ENCODE measurements at places on chromosomes 2 and 18. TPM values are rescaled to one million over a fixed set of nuclear protein-coding genes. Genes with fewer than 3 reads are reported as not detected.
A peak's percentile ranks its signal among the peaks of the same experiment; 100 is the strongest.

GRCh38 chr2:233082931-233083755 lies 23.0 kb downstream of the INPP5D start:
- H3K4me3 ChIP-seq: no peak overlapping the region
- no peak for DNase-seq
- H3K27ac ChIP-seq: no peak overlapping the region
- H3K4me1 ChIP-seq: no peaks in the 10 kb centered on the region
- H3K36me3 ChIP-seq: no peaks in the 10 kb centered on the region
- H3K27me3 ChIP-seq: no peaks in the 10 kb centered on the region

DNA sequence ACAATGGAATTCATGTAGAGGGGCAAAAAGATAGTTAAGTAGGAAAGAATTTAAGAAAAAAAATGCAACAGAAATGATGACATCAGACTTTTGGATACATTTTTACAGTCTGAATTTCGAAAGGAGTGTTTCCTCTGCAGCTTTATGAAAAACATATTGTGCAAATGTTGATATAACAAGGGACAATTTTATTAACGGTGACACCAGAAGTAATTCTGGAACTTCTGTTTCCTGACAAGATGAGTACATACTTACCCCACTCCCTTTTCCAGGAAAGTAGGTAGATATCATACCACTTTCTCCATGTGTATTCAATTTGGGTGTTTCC lies 369.6 kb downstream of the FBXO15 start:
- no peaks in the 10 kb centered on the region for H3K4me1 ChIP-seq
- no peaks in the 10 kb centered on the region for H3K27me3 ChIP-seq
- H3K36me3 ChIP-seq: no peaks in the 10 kb centered on the region
- DNase-seq: no peak
- no peak overlapping the region for H3K4me3 ChIP-seq

DNA sequence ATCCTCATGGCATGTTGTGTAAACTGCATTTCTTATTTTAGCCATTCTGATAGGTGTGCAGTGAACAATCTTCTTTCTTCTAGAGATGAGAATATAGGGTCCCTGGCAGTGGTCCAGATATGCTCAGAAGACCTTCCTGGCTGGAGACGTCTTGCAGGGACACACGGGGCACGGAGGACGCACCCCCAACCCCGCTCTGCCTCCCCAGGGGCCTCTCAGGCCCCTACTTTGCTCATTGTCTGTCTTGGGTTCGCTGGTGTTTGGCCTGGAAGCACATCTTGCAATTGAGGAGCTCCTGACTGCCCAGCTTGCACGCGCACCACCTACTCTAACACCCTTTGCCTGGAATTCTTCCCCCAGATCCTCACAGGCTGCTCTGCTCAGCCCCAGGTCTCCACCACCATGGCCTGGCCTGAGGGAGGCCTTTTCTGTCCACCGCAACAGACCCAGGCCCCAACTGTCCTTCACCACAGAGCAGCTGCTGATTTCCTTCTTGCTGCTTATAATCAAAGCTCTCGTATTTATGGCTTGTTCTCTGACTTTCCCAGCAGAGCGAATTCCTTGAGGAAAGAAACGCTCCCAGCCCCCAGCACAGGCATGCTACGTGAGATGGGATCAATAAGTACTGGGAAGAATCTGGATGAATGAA lies 295.9 kb upstream of the HDAC4 start:
- H3K36me3 ChIP-seq: no peaks in the 10 kb centered on the region
- no peaks in the 10 kb centered on the region for H3K27me3 ChIP-seq
- H3K4me1 ChIP-seq: no peaks in the 10 kb centered on the region
- no peak overlapping the region for H3K27ac ChIP-seq
- H3K4me3 ChIP-seq: no peak overlapping the region

DNA sequence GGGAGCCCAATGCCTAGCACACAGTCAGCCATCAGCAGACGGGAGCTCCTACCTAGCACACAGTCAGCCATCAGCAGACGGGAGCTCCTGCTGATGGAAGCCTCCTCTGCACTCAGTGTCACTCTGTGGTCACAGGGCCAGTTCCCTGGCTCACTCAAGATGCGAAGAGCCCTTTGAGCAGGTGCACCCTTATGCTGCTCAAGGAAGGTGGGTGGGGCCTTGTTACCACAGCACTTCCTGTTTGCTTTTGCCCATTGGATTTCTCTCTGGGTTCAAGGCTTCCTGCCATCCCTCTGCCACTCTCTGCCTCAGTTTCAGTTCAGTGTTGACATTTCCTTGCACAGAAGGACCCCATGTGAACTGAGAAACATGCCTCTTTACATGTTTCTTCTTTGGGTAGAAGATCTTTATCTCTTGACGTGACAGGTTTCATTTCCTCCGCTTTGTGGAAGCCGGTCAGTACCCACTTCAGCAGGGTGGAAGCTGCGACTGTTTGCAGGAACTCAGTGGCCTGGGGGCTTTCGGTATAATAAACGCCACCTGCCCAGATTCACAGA lies 11.6 kb downstream of the TRIB2 start:
- H3K36me3 ChIP-seq: no peaks in the 10 kb centered on the region
- H3K4me1 ChIP-seq: no peaks in the 10 kb centered on the region
- H3K27ac ChIP-seq: no peak overlapping the region
- no peak for DNase-seq

DNA sequence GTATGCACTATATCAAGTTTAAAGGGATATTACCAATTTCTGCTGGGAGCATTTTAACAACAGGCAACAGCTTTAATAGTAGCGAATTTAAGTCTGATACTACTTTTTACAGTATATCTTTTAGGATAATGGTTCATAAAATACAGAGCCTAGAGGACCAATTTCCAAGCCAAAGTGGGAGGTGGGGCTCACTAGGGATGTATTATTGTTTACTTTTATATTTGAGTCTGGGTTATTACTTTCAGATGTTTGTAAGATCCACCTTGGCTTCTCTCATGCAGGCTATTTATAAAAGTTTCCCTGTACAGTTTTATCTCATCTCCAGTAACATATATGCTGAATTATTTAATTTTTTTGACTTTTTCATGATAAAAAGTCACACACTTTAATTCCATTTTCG lies 242.0 kb downstream of the CMPK2 start:
- no peak overlapping the region for H3K27ac ChIP-seq
- H3K36me3 ChIP-seq: no peaks in the 10 kb centered on the region
- no peaks in the 10 kb centered on the region for H3K27me3 ChIP-seq
- no peak for DNase-seq
- no peak overlapping the region for H3K4me3 ChIP-seq

DNA sequence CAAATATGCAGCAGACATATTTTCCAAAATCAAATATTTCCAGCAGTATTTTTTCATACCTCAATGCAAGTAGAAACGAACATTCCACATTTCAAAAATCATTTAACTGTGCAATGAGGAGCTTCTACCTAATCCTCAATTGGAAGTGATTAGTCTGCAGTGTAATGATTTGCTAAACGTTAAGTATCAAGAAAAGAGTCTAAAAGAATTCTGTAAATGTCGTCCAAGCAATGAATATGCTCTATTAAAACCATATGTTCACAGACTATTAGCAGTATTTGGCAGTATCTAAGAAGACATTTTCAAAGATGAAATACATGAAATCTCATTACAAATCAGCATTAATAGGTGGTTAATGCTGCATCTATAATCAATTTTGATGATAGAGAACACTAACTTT lies 15.9 kb downstream of the DYM start:
- no peaks in the 10 kb centered on the region for H3K4me1 ChIP-seq
- DNase-seq: no peak
- H3K4me3 ChIP-seq: no peak overlapping the region
- no peak overlapping the region for H3K27ac ChIP-seq

GRCh38 chr18:907885-908757 lies 3.5 kb downstream of the ADCYAP1 start:
- H3K4me1 ChIP-seq: peaks cover 30% of the 10 kb centered on the region
- no peaks in the 10 kb centered on the region for H3K36me3 ChIP-seq
- peak overlapping the region; percentile 42 for H3K4me3 ChIP-seq
- H3K27me3 ChIP-seq: peaks cover 98% of the 10 kb centered on the region
- H3K27ac ChIP-seq: no peak overlapping the region

- no peak for DNase-seq
- no peaks in the 10 kb centered on the region for H3K4me1 ChIP-seq
- H3K4me3 ChIP-seq: no peak overlapping the region
- no peak overlapping the region for H3K27ac ChIP-seq
These were observed 265.0 kb downstream of the KCNJ3 start for GRCh38 chr2:154963511-154963910.

DNA sequence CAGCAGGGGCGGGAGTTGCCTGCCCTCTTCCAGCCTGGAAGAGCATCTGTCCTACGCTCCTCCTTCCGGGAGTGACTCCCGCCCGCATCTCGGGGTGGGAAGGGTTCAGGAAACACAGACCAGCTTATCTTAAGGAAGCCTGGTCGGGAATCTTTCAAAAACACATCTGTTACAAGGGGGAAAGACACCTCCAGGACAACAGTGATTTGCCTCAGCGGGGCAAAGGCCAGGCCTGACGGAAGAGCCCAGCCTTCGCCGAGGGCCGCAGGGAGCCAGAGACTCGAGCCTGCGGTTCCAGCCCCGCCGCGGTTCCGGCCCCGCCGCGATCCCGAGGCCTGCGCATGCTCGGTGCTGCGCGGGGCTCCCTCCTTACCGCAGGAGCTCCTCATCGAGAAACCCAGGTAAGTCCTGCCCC lies 38.1 kb upstream of the TGIF1 start:
- H3K4me3 ChIP-seq: no peak overlapping the region
- H3K36me3 ChIP-seq: no peaks in the 10 kb centered on the region
- no peaks in the 10 kb centered on the region for H3K4me1 ChIP-seq

DNA sequence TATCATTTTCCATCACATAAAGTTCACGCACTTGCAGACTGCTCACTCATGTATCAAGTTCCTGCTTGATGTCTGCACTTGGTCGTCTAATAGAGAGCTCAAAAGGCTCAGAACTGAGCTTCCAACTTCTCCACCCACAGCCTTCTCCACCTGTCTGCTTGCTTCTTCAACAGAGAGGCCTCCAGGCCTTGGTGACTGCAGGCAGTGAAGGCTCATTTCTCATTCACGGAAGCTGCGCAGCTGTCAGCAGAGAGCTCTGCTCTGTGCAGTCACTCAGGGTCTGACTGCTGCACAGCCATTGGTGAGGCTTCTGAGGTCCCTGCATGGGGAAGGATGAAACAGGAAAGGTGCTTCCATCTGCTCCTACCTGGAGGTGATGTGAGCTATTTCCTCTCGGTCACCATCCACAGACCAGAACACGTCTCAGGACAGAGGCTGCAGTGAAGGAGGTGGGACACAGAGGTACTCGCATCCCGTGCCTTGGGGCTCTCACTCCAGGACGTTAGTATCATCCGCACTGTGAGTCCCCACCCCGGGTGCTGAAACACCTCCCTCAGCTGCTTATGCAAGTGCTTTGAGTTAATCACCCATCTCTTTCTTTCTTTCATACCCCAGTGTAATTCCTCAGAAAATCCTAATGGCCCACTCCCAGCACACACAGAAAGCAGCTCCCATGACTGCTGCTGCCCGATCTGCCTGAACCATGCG lies 126.2 kb downstream of the TMEM18 start:
- no peak for DNase-seq
- H3K27ac ChIP-seq: no peak overlapping the region
- H3K4me3 ChIP-seq: no peak overlapping the region
- no peaks in the 10 kb centered on the region for H3K36me3 ChIP-seq
- H3K27me3 ChIP-seq: no peaks in the 10 kb centered on the region
- H3K4me1 ChIP-seq: peaks cover 2% of the 10 kb centered on the region

- no peak for DNase-seq
- no peak overlapping the region for H3K4me3 ChIP-seq
- no peaks in the 10 kb centered on the region for H3K4me1 ChIP-seq
- peak overlapping the region; percentile 69 for H3K27ac ChIP-seq
- no peaks in the 10 kb centered on the region for H3K36me3 ChIP-seq
These were observed 6.6 kb downstream of the DTYMK start for GRCh38 chr2:241680044-241680443.

DNA sequence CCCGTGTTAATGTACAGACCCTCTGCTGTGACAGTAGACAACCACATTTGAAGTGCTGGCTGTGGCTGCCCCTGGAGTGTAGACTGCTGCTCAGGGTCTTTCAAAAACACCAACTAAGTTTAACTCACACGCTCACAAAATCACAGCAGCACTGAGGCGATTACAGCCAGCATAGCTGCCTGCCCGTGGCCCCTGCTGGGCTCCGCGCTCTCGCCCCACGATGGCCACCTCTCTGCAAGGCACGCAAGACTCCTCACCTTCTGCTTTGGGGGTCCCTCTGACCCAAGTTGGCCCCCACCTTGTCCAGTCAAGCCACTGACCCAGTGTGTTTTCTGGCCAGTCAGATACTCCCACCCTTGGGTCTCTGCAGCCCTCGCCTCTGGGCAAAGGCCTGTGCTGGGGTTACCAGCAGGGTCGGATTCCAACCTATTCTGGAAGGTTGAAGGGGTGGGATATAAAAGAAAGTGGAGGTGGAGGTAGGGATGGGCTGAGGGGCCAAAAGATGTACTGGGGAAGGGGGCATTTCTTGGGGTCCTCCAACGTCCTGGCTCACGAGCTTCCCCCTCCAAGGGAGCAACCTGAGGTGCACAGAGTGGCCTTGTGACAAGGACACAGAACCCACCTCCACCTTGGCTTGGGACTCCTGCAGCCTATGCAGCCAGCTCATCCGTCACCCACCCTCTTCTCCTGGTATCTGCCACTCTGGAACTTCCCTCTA lies 2.9 kb upstream of the B3GNT7 start:
- H3K36me3 ChIP-seq: no peaks in the 10 kb centered on the region
- H3K4me3 ChIP-seq: no peak overlapping the region
- peaks cover 13% of the 10 kb centered on the region for H3K27me3 ChIP-seq
- H3K4me1 ChIP-seq: peaks cover 13% of the 10 kb centered on the region

DNA sequence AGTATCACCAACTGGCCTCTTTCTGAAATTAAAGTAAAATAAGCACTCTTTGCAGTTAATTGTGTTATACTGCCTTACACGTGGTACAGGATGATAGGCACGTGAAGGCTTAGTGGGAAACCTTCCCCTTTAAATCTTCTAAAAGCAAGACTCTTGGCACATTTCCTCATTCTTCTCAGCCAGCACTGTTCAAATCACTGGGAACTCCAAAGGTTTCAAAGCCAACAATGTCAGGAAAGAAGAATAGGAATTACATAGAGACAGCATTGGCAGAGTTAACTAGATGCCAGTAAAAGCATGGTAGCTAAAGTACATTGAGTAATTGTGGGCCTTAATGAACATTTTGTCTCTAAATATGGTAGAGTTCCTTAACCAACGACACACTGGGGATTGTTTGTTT lies 96.4 kb downstream of the DTNA start:
- H3K36me3 ChIP-seq: no peaks in the 10 kb centered on the region
- no peak for DNase-seq
- no peaks in the 10 kb centered on the region for H3K4me1 ChIP-seq
- H3K27me3 ChIP-seq: no peaks in the 10 kb centered on the region

LINC00305 gene
- 0.32 TPM for total RNA-seq

KCNG3 gene
- 0.57 TPM for total RNA-seq

DSC3 gene
- 39.7 TPM for total RNA-seq

SH3RF3 gene
- total RNA-seq: 2.1 TPM

DSG2 gene
- total RNA-seq: 98.1 TPM

RGPD6 gene
- 51.8 TPM for total RNA-seq
